RPMI8226 (cell line): ENCODE measurements at places on chromosomes 16 and 17.

DNA sequence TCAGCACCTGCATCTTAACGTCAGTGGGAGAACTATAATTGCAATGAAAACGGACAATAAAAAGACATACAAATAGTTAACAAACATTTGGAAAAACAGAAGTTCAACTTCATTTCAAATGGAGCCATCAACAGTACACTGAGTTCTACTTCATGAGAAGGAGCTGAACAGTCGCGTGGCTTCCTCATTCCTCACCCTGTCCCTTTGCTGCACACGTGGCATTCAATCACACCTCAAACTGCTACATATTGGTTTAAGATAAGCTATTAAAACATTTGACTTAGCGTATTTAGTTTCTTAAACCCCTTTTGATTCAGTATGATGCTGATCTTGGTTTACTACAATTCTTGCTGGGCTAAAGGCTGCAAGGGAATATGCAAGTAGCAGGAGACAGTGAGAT, 76.8 kb downstream of the CDK5R1 start:
- no peak for DNase-seq

DNA sequence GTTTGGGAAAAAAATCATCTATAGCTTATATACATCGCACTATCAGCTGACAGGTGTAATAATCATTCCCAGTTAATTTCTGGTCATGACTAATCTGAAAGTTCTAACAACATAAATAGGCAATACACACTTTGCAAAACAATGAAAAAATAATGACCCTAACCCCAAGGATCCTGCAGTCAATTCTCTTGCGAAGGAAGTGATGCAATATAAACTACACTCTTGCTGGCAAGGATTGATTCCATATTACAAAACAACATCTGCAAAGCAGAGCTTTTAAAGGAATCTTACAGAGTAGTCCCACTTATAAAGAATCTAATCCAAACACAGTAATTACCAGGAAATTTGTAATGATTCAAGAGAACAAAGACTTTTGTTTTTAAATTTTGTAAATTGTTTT, 73.4 kb downstream of the MYO1D start:
- no peak for DNase-seq

DNA sequence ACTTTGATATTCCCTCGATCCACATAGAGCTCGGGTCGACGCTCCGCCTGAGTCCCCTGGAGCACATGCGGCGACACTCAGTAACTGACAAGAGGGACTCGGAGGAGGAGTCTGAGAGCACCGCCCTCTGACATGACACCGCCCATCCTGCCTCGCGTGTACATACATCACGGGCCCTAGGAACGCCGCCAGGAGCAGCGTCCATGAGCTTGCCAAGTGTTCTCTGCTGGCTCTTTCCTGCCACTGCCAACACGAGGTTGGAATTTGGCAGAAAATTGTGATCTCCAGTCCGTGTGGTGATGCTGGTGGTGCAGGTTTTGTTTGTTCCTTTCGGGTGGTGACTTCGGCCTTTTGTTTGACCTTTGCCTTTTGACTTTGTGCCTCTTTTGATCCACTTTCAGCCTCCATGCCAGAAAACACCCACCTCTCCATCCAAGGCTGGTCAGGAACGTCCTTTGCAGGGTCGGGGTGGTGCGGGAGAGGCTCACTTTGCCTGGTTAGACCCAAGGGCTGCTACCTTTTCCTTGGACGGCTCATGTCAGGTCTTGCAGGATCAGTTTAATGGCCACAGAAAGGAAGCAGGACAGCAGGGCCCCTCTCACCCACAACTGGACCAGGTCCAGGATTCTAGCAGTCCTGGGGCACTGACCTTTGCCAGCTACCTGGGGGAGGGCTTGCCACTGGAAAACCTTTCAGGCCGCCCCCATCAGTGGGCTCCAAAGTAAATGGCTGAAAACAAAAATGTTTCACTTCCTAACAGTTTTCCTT, 27.6 kb downstream of the ELAC2 start:
- no peak for DNase-seq

- DNase-seq, result peak; percentile 90
Measured at GRCh38 chr17:8120520-8121406, 2.4 kb upstream of the ALOXE3 start.

DNA sequence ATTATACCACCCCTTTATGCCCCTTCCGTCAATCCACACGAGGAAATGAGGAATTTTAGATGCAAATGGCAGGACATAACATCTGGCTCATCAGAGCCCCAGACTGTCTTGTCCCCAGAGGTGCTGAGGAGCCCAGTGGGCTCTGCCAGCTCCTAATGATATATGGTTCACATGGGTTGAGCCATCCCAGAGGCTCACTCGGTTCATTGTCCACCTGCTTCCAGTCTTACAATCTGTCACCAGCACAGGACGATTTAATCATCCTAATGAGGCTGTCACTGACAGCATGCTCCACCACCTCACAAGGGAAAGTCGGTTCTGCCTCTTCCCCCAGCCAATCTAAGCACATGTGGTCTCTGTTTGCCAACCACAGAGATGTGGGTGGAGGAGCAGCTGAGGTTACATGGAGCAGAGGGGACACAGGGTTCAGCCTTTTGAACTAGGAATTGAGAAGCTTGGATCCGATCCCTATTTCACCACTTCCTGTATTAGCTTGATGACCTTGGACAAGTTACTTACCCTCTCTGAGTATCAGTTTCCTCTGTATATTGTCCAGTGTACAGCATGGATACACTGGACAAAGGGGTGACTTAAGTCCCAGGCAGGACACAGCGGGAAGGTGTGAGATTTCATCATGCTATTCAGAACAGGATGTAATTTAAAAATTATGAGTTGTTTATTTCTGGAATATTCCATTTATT, 27.0 kb upstream of the DHX8 start:
- no peak for DNase-seq

DNA sequence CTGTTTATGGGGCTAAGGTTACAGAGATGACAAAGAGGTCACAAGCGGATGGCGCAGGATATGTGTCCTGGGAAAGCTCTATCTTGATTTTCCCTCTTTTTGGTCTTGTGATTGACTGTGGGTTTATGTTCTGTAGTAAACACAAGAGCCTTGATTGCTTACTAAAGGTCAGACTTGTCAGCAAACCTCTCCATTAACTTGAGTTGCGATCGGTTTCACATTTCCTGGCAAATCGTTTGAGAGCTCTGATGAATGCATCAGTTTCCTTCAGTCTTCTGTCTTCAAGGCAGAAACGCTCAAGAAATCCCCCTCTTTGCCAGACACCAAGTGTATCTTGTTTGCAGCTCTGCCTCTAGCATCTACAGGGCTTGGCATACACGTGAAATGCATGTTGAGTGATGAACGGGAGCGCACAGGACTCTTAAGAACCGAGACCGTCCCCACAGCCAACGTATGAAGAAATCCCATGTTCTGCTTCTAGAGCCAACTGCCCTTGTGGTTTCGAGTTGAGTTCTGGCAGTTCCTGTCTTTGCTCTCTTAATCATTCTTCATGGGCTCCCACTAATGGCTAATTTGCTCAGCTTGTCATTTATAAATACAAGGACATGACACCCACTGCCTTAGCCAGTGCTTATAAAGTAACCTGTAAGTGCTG, 143.3 kb downstream of the PITPNC1 start:
- DNase-seq, result no peak

DNA sequence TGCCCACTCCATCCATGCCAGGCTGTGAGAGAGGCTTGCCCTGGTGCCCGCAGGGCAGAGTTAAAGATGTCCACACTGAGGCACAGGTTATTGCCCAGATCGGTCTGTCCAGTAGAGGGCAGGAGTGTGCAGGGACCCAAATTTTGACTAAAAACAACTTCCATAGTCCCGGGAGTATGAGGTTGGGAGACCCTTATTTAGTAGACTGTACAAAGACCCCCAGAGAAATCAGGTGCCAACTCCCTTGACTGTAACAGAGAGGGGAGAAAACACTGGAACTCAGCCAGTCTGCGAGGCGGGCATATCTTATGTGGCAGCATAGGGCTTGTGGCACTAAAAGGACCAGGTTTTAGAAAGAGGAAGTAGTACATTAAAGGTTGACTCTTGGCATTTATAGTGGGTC, 43.4 kb downstream of the HNF1B start:
- DNase-seq, result peak; percentile 49

DNA sequence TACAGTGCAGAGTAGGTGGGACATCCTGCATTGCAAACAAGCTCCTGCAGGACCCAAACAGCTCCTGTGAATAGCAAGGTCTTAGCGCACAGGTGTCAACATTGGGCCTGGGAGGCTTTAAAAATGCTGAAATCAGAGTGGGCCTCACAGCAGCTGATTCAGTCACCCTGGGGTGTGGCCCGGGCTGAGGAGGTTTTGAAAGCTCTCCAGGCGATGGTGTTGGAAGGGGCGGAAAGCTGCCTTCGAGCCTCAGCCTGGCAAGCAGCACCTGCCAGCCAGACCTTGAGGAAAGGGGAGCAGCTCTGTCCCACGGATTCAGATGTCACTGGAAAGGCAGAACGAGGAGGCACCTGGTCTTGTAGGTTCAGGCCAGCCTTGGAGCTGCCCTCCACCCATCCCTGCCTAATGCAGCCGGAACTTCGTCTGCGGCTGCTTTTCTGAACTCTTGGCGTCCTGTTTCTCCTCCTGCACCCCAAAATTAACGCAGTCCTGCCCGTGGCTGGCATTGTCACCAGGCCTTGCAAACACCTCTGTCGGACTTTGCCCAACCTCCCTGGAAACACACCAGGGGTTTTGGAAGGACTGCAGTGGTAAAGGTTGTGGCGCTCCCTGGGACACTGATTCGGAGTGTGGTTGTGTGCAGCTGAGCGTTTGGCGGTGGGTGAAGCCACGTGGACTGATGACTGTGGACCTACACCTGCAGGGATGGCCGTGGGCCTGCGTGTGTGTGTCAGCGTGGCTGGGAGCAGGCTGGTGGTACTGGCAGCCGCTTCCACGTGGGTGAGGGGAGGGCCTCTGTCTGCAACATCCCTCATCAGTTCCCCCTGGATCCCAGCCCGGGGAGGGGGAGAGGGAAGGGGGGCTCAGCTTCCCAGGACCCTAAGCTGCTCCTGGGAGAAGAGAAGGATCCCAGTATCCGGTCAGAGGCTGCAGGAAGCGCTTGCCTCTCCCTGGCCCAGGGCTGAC, 3.4 kb downstream of the NECAB2 start:
- DNase-seq, result peak; percentile 14
